ENCODE measurements at places on chromosomes 16 and 17.

- H3K36me3 ChIP-seq, result peaks cover under 1% of the 10 kb centered on the region
- no peak for DNase-seq
- no peak overlapping the region for H3K27ac ChIP-seq
- H3K4me1 ChIP-seq, result peaks cover 2% of the 10 kb centered on the region
Measured at GRCh38 chr17:2151358-2152033, 96.6 kb downstream of the HIC1 start.

DNA sequence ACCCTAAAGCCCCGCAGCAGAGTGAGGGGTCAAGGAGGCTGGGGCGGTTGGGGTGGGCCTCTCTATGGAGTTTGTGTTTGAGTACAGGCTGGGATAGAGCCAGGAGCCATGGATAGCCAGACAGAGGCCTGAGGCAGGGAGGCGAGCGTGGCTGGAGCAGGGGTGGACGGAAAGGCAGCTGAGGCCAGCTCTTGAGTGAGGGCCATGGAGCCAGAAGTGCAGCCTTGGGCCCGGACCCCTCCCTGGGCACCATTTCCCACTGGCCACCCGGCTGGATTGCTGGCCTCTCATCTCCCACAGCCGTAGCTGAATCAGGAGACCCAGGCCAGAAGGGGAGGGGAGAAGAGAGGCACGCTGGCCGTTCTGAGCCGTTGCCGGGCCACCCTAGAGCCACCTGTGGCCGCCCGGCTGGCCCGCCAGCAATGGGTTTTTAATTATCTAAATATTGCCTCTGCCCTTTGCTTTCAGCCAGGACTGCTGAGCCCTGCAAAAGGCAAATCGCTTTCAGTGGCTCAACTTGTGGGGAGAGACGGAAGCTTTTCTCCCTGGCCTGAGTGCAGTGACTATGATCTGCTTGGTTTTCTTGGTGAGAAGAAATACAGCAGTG, 75.2 kb upstream of the GSE1 start:
- DNase-seq, result no peak
- no peaks in the 10 kb centered on the region for H3K4me1 ChIP-seq
- no peaks in the 10 kb centered on the region for H3K36me3 ChIP-seq
- peaks cover 9% of the 10 kb centered on the region for H3K27me3 ChIP-seq
- H3K27ac ChIP-seq, result no peak overlapping the region

GRCh38 chr16:668519-669171, 713 bp downstream of the RHOT2 start:
- peaks cover 25% of the 10 kb centered on the region for H3K4me1 ChIP-seq
- H3K27ac ChIP-seq, result peak overlapping the region; percentile 67
- H3K27me3 ChIP-seq, result no peaks in the 10 kb centered on the region
- no peak for DNase-seq
- peaks cover 39% of the 10 kb centered on the region for H3K36me3 ChIP-seq

DNA sequence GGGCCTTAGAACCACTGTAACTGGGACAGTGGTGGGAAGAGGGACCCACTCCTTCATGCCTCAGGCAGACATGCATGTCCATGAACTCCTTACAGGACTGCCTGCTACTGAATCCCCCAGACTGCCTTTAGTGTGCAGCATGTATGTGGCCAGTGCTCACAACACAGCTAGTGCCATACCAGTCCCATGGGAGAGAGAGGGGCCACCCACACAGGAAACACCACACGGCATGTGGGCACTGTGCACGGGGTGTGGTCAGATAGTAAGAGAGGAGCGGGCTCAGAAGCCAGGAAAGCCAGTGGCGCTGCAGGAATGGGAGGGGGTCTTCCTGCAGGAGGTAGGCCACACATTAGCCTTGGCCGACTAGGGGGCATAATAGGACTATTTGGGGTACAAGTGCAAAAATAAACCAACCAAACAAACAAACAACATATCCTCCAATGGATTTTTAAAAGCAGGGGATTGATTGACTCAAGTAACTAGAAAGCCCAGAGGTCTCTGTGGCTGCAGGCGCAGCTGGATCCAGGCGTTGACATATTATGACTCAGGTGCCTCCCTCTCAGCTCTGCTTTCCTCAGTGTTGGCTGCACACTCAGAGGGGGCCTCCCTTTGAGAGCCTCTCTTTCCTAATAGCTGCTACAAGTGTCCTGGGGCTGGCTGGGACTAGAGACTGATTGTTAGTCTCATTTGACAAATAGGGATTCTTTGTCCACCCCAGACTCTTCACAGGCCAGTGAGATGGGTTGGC, 104.4 kb downstream of the AMFR start:
- H3K27me3 ChIP-seq, result no peaks in the 10 kb centered on the region
- H3K36me3 ChIP-seq, result no peaks in the 10 kb centered on the region
- DNase-seq, result no peak
- no peak overlapping the region for H3K27ac ChIP-seq

GRCh38 chr17:78239489-78239931, 8.1 kb downstream of the TMEM235 start:
- DNase-seq, result no peak
- peaks cover 8% of the 10 kb centered on the region for H3K27me3 ChIP-seq
- no peak overlapping the region for H3K27ac ChIP-seq
- no peaks in the 10 kb centered on the region for H3K36me3 ChIP-seq

DNA sequence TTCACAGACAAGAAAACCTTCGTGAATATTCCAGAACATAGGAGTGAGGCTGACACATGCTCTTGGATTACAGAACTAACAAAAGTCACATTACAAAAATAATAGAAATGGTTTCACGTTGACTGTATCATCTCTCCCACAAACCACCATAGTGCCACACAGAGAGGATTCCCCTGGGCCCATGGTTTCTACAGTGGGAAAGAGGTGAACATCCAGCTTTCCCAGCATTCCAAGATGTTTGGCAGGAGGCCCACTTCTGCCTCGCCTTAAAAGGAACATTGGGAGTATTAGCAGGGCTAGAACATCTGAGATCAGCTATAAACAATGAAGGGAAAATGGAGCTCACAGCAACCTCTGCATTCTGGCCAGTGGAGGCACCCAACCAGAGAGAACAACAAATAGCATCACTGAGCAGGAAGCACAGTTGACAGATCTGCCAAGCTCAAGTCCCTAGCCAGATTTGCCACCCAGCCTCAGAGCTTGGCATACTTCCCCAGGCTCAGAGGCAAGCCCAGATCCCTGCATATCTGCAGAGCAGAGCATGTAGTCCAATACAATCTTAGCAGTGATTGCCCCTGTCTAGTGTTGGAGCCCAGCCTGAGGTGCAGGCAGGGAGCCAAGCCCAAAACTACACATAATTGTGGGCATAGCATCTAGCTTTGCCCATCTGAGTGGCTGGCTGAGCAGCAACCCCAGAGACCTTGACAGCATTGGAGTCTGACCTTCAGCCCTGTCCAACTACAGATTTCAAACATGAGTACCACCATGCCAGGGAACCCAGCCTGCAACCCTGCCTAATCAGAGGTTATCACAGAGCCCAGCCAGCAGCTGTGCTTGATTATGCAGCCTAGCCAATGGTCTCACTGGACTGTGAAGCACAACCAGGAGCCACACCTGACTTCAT, 260.4 kb downstream of the CEP112 start:
- no peak for DNase-seq
- no peaks in the 10 kb centered on the region for H3K36me3 ChIP-seq
- no peaks in the 10 kb centered on the region for H3K27me3 ChIP-seq
- H3K27ac ChIP-seq, result no peak overlapping the region
- H3K4me3 ChIP-seq, result no peak overlapping the region
- no peaks in the 10 kb centered on the region for H3K4me1 ChIP-seq

- peaks cover 11% of the 10 kb centered on the region for H3K4me1 ChIP-seq
- peak overlapping the region; percentile 25 for H3K27ac ChIP-seq
- no peaks in the 10 kb centered on the region for H3K36me3 ChIP-seq
- no peak for DNase-seq
- no peaks in the 10 kb centered on the region for H3K27me3 ChIP-seq
Measured at GRCh38 chr16:78796221-78796866, 696.9 kb downstream of the WWOX start.

Data from T-cell (primary cell).